ENCODE measurements at places on chromosomes 2 and 18.

- DNase-seq, result no peak
Observed at GRCh38 chr2:58072102-58072501, 25.5 kb downstream of the VRK2 start.

DNA sequence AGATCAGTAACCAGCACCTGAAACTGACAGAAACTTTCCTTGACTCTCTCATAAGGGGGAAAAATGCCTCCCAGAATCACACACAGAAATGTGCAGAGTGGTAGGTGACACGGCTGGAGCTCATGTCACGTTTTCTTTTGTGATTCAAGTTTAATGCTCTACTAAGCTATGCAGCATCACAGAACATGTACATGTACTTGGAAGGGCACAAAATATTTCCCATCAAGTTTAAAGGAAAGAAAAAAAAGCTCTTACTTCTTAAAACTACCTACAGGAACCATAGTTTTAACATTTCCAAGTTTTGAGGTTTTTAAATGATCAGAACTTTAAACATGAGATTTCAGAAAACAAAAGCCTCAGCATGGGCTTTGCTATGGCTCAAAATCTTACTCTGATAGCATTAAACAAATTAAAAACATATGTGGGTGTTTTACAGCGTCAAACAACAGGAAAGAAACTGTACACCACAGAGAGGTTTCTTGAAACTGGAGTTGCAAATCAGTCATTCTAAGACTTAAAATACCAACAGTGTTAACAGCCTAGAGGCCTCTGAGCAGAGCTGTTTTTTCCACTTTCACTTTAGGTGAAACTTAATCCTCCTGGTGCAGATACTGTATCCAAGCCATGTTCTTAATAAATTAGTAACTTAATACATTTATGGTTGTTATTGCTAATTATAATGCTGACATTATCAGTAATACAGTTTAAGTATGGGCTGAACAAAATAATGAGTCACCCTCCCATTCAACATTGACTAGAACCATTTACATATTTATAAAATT, 30.1 kb downstream of the MBP start:
- no peak for DNase-seq

DNA sequence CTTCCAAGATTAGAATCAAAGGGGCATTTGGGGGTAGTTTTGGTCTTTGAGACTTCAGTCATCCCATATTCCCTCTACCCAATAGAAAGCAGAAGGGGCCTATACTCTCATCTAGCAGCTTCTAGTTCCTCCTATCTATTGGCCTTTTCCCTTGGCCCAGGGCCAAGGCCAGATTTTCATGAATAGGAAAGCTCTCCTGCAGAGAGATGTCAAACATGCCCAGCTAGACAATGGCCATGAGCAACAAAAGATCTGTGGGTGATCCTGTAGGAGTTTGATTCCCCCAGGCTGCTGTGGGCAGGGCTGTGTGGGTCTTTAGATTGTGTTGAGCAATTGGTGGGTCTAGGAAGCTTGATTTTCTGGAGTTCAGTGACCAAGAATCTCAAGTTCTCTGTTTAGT, 2.9 kb upstream of the ADCYAP1 start:
- no peak for DNase-seq

DNA sequence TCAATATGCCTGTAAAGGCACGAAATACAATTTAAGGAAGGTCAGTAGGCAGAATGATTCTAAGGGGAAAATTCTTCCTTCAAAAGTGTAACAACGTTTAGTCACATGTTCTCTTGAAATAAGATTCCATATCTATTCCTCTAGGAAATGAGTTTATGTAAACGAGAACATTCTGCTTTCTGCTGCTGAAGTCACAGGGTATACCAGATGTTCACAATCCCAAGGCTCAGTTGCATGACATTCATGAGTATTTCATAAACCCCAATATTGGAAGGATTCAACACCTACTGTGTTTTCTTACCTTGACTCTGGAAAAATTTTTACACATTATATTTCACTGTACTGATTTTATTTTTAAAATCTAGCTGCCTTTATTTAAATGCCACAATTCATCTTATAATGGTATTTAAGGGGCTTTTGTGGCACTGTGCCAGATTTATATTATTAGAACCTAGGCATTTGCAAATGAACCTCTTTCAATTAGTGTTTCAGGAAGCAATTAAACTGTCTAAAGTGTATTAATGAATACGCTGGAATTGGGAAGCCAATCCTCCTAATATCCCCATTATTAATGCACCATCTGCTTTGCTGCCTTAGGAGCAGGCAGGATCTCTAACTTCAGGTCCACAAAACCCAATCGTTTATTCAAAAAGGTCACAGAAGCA, 542.6 kb upstream of the KLHL29 start:
- no peak for DNase-seq

DNA sequence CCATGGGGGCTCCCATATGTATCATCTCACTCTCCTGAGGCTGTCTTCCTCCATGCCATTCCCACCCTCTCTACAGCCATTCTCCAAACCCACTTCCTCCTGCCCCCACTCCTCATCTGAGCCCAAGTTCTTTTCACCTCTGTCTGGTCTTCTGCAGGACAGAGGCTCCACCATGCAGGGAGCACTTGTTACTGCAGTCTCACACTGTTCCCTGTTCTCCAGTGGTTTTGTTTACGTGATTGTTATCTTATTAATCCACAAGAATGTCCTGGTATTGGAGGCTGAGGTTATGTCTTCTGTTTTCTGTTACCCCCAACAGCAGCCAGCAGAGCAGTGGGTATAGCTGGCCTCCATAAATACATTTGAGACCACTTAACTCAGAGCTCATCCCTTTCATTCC, 51.4 kb downstream of the PAX8 start:
- no peak for DNase-seq

DNA sequence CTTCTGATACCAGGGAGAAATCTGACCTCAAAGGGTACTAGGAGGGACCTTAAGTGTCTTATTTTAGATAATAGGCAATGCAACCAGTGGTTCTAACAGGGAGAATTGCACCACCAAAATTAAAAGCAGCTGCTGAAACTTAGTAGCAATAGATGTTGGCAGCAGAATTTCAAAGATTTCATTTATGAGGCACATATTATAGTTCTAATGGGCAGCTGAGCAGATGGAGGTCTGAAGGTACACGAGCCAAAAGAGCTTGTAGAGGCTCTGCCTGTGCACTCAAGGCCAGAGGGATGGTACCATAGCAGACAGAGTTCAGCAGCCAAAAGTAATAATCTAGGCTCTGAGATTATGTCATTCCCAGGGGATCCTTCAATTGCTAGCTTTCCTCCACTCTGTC, 87.3 kb upstream of the NCKAP5 start:
- no peak for DNase-seq

DNA sequence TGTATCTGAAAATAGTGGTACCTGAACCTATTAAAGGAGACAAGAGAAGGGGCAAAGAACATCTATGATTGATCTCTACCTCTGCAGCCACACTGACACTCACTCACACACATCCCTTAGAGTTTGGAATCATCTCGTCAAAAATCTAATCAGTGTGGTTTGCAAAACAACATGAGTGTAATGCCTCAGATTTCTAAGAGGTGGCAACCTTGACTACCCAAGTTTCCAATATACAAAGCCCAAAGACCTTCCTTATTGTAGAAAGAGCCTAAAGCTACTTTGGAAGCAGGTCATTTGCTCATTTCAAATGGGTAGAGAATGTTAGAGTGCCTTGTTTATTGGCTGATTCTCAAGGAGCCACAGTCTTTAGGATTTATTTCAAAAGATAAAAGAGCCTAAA, 444.9 kb downstream of the ARHGAP15 start:
- DNase-seq, result no peak

DNA sequence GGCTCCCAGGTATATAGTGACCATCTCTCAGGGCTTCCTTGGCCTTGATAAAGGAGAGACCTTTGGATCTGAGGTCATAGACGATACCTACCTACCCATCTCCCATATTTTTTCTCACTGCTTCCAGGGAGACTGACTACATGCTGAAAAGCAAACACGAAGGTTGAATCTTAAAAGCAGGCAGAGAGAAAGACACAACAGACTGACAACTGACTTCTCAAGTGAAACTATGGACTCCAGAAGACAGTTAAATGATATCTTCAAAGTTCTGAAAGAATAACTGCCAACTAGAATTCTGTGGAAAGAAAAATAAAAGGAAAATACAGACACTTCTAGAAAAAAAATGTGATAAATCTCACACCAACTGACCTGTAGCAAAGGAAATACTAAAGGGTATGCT, 76.5 kb upstream of the HAAO start:
- no peak for DNase-seq

All from activated CD4-positive, CD25-positive, alpha-beta regulatory T cell treated with anti-CD3 and anti-CD28 coated beads, Interleukin-2, amount 50 U/mL, for 72 hours (primary cell).